ENCODE measurements at places on chromosomes 11 and 22. TPM values are rescaled to one million over a fixed set of nuclear protein-coding genes. Genes with fewer than 3 reads are reported as not detected.

Gene ADAMTS15
- polyA plus RNA-seq: 29.8 TPM

Gene CD3D
- 5.6 TPM for polyA plus RNA-seq

Gene CTSD
- polyA plus RNA-seq: 495 TPM

Gene C11orf16
- not detected for polyA plus RNA-seq

Gene DEPDC7
- 1.3 TPM for polyA plus RNA-seq

Gene KDM4D
- polyA plus RNA-seq: 0.92 TPM

Gene PANX2
- 2.3 TPM for polyA plus RNA-seq

Gene SLC22A6
- polyA plus RNA-seq: not detected
